ENCODE measurements at places on chromosomes 16 and 17.

DNA sequence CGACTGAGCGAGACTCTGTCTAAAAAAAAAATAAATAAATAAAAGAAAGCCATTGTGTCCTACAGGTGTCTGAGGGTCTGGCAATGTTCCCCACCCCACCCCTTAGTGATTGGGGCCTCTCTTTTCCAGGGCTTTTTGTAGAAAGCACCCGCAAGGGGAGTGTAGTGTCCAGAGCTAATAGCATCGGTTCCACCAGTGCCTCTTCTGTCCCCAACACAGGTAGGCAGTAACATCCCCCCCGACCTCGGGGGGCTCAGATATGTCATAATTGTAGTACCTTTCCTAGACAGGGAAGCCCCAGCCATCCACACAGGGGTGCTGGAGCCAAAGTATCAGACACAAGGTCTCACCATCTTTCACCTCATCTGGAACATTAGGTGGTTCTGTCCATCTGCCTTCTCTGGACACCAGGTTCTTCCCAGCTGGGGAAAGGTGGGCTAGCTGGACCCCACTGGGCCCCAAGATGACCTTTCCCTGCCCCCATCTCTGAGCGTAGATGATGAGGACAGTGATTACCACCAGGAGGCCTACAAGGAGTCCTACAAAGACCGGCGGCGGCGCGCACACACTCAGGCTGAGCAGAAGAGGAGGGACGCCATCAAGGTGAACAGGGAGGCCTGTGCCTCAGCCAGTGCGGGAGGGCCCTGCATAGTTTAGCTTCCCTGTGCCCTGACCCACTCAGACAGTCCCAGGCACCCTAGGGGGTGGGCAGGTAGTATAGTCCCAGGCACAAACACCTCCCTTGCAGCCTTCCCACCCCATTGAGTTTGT lies 1.6 kb downstream of the MLX start:
- no peak for DNase-seq

- DNase-seq: no peak
These were observed 94.1 kb downstream of the SLC39A11 start for GRCh38 chr17:72998343-72998742.

GRCh38 chr16:55821210-55821609 lies 11.7 kb downstream of the CES1 start:
- DNase-seq: no peak

DNA sequence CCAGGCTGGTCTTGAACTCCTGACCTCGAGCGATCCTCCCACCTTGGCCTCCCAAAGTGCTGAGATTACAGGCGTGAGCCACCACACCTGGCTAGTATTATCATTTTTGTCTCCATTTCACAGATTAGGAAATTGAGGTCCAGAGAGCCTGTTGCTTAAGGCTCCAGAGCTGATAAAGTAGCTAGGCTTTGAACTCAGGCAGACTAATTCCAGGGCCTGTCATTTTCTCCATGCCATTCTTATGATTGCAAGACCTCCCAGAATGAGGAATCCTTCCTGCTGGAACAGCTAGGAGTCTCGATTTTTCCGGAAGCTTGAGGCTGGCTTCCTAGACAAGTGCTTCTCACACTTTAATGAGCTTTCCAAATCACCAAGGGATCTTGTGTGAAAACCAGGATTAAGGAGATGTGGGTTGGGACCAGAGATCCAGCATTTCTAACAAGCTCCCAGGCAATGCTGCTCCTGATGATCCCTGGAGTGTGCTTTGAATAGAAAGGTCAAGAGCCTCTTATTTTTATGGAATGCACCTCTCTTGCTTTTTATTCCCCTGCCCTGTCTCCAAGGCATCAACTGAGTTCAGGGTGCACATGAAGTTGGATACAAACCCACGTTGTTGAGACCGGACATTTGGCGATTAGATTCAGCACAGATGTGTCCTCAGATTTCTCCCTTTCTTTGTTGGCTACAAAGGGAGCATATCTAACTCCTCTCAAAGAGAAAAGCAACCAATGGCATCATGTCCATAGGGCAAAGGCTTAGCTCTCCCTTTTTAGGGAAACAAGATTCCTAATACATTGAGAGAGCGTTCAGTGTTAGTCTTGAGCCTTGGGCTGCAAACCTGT lies 40.3 kb upstream of the FAM20A start:
- DNase-seq: no peak

- no peak for DNase-seq
These were observed 3.2 kb upstream of the SAMD14 start for GRCh38 chr17:50133028-50133768.

DNA sequence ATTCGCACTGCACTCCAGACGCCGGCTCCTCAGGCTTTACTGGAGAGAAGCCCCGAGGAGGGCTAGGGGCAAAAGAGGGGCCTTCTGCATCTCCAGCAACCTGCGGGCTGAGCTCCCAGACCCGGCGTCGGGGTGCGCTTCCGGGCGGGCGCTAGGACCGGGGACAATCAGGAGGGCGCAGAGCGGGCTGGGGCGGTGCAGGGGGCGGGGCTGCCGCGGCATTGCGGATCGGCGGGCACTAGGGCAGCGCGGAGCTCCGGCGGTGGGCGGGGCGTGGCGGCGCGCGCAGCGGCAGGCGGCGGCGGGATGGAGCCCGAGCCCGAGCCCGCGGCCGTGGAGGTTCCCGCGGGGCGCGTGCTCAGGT lies at the start of gene TSEN54:
TSS of gene TSEN54 (plus strand) at position 274 of the 364 bp plus-strand sequence. CDS start at position 307, 33 bp downstream.
- DNase-seq: peak; percentile 96

- no peak for DNase-seq
These were observed 53.9 kb downstream of the PLCG2 start for GRCh38 chr16:81832801-81833547.

DNA sequence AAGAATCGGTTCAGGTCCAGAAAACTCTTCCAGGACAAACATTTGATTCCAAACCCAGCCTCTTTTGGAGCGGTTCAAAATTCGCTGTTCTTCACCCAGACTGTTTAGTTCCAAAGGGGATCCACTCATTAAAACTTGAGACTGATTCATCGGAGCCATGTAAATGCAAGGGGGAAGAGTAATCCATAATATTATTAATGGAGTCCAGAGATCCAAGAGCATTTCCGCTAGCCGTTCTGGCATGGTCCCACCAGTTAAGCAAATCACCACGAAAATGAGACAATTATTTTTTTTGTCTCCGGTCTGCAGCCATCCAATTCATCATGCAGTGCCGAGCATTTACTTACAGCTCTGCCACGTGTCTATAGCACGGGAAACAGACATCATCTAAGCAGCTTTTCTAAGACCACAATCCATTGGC lies 15.1 kb downstream of the CDH8 start:
- no peak for DNase-seq

- no peak for DNase-seq
These were observed 2.6 kb downstream of the ABCA9 start for GRCh38 chr17:69058165-69058564.

DNA sequence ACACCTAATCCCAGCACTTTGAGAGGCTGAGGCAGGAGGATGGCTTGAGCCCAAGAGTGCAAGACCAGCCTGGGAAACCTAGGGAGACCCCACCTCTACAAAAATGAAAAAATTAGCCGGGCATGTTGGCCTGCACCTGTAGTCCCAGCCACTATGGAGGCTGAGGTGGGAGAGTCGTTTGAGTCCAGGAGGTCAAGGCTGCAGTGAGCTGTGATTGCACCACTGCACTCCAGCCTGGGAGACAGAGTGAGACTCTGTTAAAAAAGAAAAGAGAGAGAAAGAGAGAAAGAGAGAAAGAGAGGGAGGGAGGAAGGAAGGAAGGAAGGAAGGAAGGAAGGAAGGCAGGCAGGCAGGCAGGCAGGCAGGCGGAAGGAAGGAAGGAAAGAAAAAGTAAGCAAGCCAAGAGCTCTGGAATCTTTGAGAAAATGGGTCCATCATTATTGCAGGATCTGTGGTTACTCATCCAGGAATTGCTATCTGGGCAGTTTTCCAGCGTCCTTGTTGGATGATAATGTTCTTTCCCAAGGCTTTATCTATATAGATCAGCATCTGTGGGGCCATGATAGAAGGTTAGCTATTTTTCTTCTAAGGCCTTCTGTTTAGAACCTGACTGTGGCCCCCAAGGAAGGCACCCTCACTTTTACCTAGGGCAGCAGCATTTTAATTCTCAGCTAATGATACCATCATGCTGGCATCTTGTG lies 533.2 kb upstream of the CDH5 start:
- no peak for DNase-seq

DNA sequence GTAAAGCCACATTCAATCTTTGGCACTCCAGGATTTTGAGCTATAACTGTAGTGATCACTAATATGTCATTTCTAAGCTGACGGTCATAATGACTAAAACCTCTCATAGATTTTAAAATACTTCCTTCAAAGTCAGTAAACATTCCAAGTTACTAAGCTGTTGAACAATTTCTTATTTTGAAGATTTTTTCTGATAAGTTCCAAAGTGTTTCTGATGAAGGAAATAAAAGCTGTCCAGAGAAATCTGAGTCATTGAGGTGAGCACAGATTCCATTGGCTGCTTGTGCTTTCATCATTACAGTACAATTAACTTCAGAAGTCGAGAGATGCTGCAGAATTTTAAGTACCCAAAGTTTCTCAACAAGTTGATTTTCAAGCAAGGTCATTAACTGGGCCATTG lies 23.9 kb downstream of the NLRC5 start:
- DNase-seq: no peak

- no peak for DNase-seq
These were observed 121.4 kb downstream of the KCNJ2 start for GRCh38 chr17:70290770-70291169.

DNA sequence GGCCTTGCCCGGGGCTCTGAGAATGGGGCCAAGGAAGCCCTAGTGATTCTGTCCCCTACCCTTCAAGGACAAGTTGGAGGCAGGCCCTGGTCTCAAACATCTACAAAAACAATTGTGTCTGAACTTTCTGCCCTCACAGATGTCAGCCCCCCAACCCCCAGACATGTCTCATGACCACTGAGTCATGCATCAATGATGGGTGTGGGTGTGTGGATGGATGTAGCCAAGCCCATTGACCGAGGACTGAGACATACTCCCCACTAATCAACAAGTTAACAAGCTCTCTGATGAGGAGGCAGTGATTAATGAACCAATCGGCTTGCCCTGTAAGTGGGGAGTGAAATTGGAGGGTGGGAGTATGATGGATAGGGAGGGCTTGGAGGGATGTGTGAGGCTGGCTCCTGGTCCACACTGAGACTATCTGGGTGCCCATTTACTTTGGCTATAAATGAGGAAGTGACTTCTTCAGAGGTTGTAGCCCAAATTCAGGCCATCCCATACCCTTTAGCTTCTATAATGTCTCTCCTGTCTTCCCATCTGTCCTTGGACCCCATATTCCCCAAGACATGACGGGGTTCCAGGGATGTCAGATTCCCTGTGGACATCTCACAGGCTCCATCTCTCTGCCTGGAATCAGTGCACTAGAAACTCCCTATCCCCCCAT lies 97.1 kb upstream of the TMEM97 start:
- DNase-seq: no peak

- no peak for DNase-seq
These were observed 5.9 kb upstream of the CCL22 start for GRCh38 chr16:57352636-57353047.

DNA sequence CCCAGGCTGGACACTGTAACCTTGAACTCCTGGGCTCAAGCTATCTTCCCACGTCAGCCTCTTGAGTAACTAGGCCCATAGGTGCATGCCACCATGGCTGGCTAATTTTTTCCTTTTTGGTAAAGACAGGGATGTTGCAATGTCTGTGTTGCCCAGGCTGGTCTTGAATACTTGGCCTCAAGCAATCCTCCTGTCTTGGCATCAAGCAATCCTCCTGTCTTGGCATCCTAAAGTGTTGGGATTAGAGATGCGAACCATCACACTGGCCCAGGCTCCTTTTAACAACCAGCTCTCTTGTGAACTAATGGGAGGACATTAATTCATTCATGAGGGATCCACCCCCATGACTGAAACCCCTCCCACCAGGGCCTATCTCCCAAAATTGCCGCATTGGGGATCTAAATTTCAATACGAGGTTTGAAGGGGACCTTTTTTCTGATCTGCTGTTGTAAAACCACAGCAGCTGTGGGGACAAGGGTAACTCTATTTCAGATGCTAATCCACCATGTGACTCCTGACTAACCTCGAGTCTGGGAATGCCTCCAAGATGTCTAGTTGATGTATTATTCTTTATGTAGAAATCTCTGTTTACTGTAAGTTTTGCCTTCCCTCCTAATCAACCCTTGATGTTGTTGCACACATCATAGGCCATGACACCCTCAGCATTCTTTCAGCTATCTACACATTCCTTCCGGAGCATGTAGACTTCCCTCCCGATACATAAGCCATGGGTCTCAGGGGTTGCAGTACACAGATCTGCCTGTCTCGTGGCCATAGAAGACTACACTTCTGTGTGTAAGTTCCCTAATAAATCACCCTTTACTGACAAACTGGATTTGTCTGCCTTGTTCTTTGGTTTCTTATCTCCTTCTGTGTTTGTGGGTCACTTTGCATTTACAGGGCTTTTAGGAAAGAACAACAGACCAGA lies 37.6 kb downstream of the RNF112 start:
- DNase-seq: no peak

DNA sequence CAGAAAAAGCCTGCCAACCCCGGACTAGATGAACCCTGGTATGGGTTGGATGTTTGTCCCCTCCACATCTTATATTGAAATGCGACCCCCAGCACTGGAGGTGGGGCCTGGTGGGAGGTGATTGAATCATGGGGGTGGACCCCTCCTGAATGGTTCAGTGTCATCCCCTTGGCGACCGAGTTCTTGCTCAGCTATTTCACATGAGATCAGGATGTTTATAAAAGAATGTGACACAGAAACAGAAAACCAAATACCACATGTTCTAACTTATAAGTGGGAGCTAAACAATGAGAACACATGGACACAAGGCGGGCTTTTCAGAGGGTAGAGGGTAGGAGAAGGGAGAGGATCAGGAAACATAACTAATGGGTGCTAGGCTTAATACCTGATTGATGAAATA lies 576.0 kb upstream of the HSBP1 start:
- DNase-seq: no peak

DNA sequence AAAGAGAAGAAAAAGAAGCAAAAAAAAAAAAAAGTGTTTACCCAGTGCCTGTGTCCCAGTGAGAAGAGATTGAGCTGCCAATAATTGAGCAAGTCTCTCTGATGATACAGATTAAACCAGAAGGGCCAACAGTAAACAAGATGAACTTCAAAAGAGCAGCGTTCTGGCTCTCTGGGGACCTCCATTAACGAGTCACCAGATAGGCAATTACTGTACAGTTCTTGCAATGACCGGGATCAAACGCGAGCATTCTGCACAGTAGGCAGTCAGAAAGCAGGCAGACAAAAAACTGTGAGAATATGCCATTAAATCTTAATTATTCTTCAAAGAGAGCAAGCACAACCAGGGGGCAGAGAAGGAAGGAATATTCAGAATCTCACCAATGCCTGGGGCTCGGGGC lies 626.1 kb downstream of the TMEM114 start:
- no peak for DNase-seq

GRCh38 chr17:65627108-65627507 lies 65.7 kb upstream of the AXIN2 start:
- no peak for DNase-seq
